ENCODE measurements at places on chromosomes 5 and 9. TPM values are rescaled to one million over a fixed set of nuclear protein-coding genes. Genes with fewer than 3 reads are reported as not detected.

Gene BASP1
- 1.3 TPM for total RNA-seq

Gene SFXN1
- total RNA-seq = 225 TPM

Gene PDE8B
- total RNA-seq = not detected

GRCh38 chr5:95720094-95720786, 10.9 kb upstream of the RHOBTB3 start:
- no peak for ATAC-seq

- ATAC-seq = no peak
Measured at GRCh38 chr9:26296910-26297572, 595.6 kb downstream of the CAAP1 start.

DNA sequence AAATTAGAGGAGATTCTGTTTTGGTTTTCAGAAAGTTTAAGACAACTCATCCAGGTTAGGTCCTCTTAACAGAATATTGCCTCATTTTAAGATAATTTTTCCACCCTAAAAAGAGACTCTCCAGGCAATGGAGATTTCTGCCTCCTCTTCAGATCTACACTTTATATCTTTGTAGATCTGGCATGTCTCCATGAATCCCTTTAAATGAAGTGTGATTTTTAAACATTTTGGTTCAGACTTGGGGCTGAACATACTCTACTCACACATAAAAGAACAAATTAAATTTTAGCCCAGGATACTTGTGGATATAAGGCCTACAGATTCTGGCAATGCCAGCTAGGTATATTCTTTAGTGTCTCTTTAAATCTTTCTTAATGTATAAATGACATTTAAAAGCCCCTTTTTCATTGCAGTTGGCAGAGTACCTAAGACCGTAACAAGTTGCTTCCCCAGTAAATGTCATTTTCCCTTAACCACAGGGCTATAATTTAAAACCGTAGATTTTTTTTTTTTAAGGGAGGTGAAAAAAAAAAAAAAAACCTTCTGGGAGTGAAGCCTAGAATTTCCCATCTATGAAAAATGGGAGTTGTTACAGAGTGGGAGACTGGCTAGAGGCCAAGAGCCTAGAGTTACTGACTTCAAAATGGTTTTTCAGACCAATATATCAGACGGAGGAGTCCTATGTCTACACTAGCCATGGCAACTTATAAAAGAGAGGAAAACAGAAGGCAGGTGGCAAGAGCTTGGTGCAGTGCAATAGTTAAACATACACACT, 207.8 kb upstream of the TARS1 start:
- no peak for ATAC-seq

DNA sequence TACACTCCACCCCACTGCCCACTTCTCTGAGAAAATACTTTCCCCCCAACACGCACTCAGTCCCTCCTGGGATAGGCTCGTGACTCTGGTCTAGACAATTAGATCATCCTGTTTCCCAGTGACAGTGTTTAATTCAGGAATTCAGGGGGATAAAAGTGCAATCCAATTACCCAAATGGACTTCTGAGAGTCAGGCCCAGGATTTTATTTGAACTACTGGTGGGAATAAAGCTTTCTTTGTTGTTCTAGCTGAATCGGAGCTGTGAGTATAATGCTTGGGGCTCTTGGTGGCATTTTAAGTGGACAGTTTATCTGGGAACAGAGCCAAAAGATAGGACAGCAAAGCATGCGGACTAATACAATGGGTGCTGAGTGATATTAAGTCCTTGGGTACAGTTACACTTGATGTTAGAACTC, 683.3 kb downstream of the MAT2B start:
- no peak for ATAC-seq

GRCh38 chr5:100175346-100175745, 359.8 kb upstream of the FAM174A start:
- ATAC-seq = no peak

DNA sequence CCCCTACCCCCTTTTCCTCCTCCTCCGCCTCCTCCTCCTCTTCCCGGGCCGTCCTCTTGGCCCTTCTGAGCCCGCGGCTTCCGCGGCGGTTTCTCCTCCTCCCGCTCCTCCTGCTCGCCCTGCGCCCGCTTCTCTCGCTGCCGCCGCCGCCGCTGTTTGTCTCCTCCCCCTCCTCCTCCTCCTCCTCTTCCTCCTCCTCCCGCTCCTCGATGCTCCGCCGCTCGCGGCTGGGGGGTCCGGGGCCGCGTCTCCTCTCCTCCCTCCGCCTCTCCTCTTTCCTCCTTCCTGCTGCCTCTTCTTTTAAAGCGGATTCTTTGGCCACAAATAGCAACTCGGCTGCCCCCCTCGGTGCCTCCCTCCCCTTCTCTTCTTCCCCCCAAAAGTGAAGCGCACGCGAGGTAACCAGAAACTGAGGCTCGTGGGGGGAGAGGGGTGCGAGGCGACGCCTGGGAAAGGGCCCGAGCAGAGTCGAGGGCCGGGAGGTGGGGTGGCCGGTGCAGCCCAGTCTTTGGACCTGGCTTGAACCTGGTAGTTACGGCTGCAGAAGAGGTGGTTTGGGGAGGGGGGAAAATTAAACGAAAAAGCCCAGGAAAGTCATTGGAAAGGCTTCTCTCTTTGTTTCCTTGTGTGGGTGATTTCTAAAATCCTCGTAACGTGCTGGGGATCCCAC, 1058.5 kb upstream of the DMAC1 start:
- no peak for ATAC-seq

GRCh38 chr9:135440620-135441019, 39.0 kb upstream of the PPP1R26 start:
- ATAC-seq = no peak

- ATAC-seq = no peak
Measured at GRCh38 chr9:79574781-79575180, 3.0 kb downstream of the TLE4 start.
